ENCODE measurements at places on chromosomes 12 and 14.

- no peak for DNase-seq
Observed at GRCh38 chr12:56387152-56387736, 24.6 kb upstream of the APOF start.

GRCh38 chr14:101461891-101462290 lies 99.4 kb upstream of the DIO3 start:
- no peak for DNase-seq

GRCh38 chr14:39755269-39755878 lies 323.1 kb upstream of the FBXO33 start:
- DNase-seq, result no peak

DNA sequence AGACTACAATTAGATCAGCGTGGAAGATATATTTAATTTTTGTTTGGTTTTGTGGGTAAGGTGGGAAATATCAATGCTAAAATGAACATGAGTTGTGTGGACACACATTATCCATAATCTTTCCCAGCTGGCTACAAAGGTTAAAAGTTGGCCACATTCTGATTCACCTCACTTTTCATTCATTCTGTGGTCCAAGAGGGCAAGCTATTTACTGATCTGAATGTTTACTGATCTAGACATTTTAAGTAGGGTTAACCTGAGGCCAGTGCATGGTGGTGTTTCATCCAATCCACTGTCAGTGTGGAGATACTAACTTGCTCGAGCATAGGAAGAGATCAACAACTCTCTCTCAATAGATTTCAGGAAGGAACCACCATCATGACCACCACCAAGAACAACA lies 71.6 kb downstream of the DCAF5 start:
- no peak for DNase-seq

GRCh38 chr12:13566292-13566691 lies 369.8 kb downstream of the EMP1 start:
- DNase-seq, result no peak

GRCh38 chr12:19398376-19399363 lies 40.6 kb upstream of the AEBP2 start:
- DNase-seq, result no peak

DNA sequence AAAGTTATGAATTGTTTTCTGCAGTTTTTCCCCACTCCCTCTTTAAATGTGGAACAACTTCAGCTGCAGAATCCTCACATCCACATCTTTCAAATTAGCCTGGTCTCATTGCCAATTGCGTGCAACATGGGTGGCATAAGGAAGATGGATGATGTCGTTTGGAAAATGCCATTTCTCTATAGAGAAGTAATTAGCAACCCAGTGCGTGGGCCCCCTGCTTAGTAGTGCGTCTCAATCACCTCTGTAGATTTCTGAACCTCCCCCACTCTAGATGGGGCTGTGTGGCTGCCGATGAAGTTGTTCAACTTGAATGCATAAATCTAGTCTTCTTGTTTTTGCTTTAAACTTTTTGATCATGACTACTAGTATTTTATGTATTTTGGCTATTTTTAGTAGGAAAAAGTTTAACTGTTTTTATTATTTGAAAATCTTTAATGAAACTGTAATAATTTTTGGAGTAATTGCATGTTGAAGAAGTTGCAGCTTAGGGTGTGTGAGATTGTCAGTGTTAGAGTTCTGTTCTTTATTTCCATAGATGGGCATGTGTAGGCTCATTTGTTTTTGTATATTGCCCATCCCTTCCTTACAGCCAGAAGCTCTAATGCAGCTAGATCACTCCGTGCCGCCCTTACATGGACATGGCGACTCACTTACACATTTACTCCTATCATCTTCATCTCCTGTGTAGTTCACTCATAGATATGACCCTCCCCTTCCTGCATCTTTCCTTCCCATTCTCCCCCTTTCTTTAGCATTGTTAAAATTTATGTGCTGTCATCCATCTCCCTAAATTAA lies 358.2 kb downstream of the DIO2 start:
- no peak for DNase-seq

DNA sequence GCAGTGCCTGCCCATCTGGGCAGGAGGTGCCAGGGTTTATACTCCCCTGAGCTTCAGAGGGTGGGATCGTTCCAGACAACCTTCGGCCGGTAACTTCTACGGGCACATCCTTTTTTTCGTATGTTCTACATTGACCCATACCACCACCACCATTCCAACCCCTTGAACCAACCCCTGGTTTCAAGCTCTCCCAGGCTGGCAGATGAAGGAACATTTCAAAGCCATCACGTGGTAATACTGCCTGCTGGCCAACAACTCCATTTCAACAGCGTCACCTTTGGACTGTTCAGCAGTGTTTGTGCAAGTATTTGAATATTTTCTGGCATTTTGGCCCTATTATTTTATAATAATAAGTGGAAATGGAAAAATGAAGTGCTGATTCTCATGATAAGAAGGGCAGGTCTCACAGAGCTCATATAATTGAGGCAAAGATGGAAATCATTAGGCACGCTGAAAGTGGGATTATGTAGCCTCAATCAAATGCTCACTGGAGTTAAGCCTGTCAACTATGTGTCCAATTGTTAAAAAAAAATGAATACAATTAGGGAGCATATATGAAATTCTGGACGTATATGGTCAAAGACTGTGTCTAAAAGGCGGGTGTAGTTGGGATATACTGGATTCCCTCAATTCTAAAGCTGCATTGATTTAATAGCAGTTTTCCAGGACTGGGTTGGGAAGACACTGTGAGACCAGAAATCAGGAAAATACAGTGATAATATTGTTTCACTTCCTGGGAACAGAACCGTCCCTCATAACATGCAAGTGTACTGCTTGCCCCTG lies 162.1 kb downstream of the ZFP36L1 start:
- DNase-seq, result no peak

DNA sequence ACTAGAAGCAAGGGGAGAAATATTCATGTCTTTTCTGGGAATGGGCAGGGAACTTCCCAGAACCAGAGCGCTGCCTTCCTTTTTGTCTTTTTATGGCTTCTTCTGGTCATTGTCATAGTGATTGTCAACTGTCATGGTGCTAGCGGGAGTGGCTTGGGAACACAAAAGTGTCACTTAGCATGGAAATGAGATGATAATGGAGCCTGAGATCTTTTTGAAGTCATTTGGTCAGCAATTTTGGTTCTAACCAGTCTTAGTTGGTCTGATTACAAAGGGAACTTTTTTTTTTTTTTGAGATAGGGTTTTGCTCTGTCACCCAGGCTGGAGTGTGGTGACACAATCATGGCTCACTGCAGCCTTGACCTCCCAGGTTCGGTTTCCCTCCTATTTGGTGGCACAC lies 62.7 kb upstream of the RPH3A start:
- no peak for DNase-seq

DNA sequence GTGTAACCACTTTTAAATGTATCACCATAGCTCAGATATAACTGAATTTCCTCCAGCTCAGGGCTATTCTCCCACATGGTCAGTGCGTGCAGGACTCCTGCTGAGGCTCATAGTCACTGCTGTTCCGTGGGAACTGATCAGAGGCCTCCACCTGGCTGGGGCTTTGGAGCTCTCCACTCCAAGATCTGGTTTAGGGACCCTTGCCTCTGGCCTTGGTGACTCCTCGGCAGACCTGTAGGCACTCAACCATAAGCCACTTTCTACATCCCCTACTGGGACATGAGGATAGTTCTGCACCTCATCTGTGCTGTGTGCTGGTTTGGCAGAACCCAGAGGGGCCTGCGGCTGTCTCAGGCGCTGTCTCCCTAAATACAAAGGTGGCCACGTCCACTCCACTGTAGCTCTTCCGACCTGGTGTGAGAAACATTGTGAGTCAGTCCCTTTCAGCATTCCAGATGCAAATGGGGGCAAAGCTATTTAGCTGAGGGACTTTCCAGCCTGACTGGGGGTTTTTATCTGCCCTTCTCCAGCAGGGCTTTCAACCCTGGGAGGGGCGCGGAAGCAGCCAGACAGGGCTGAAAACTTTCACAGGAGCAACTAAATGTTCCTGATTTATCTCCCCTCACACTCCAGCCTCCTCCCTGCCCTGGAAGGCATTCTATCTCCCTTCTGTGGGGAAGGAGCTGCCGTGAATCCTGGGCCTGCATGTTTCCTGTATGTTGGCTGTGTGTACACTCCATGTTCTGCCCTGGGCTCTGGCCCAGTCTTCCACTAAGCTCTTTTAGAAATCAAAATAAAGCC lies 218.3 kb upstream of the DAAM1 start:
- no peak for DNase-seq

DNA sequence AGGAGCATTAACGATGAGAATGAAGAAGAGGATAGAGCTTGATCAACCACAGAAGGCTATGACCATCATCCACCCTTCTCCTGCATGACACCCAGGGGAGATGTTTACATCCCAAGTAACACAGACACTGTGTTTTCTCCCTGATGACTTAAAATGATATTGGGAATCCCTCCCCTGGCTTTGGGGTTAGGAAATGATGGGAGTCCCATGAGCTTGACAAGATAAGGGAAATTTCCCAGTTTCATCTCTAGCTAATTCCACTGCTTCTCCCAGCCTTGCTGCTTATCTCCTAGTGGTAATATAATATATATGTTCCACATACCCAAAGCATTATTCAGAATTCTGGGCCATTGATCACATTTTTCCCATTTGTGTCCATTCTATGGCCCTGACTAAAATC lies 4.0 kb upstream of the OR6S1 start:
- DNase-seq, result no peak

DNA sequence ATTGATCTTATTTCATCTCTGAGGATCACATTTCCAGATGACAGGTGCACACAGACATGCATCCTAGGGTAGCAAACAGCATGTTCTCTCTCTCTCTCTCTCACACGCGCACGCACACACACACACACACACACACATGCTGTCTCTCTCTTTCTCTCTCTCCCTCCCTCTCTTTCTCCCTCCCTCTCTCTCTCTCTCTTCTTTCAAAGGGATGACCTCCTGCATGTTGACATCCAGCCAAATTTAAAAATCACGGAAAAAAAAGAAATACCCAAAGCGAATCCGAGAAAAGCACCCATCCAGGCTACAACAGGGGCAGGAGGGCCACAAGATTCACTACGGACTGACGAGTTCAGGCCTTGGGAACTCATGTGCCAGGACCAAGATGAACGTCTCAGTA lies 2.3 kb downstream of the KSR2 start:
- no peak for DNase-seq

DNA sequence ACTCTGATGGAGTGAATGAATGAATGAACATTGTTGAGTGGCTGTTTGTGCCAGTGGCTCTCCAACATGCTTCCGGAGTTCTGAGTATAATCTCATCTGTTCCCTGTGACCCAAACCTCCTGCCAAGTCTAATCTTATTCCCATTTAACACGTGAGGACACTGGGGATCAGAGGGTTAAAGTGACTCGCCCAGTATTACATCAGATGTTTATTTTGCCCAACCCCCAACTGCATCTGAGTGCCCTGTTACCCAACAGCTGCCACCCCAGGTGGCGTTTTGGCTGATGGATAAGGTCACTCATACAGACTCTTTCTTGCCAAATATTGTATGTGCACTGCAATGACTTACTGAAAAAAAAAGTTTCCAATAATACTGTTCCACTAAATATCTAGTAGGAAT lies 210.9 kb downstream of the EXOC5 start:
- DNase-seq, result no peak

DNA sequence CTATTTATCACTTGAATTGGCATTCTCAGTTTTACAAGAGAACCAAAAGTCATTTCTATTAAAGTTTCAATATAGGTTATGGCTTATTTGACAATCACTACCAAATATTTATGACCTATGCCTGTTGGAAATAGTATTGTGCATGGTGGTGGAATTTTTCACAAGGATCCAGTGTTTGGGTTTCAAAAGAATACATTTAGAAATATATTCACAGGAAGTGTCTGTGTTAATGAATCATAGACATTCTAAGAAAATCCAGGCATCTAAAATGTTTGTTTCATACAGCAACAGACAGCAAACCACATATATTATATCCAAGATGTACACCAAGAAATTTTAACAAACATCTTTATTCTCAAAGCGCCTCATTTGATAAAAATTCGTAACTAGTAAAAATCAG lies 92.7 kb downstream of the MED13L start:
- no peak for DNase-seq

GRCh38 chr14:76770521-76771436 lies 9.5 kb downstream of the VASH1 start:
- no peak for DNase-seq

GRCh38 chr14:91282954-91283645 lies 38.6 kb upstream of the GPR68 start:
- no peak for DNase-seq

- DNase-seq, result no peak
Observed at GRCh38 chr12:49984476-49985359, 12.0 kb downstream of the AQP6 start.

DNA sequence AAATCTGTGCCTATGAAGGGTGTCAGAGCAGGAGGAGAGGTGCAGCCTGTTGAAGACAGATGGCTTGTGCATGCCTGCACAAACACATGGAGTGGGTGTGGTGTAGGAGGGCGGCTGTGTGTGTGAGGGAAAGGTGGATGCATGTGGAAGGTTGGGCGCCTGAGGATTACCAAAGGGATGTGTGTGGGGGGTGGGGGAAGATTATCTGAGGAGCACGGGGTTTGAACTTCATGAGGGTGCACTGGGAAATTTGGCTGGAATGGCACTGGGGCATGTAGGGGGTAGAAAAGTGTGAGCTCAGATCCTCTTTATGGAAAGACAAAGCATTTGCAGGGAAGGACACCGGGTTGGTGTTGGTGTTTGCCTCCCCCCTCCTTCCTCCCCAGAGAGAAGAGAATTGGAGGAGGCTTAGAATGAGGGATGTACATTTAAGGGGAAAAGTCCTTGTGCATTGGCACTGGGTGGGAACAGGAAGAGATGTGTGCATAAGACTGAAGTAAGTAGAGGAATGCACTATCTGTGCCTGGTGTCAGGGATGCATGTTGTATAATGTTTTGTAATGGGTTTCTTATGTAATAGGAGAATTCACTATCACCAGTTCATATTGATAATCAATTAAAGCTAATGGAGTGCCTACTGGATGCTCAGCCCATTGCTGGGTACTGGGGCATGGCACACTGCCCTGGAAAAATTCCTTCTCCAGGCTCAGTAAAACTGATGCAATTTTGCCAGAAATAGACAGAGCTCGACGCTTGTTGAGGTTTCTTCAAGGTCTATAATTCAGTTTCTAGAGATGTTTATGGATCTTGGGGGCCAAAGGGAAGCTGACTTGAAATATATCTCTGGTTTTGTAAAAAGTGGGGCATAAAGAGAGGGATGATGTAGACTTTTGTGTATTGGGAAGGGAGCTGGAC lies 3.0 kb downstream of the NTF3 start:
- no peak for DNase-seq

GRCh38 chr12:51871126-51871525 lies 16.8 kb upstream of the ANKRD33 start:
- peak; percentile 48 for DNase-seq

GRCh38 chr14:22822016-22822570 lies 6.9 kb upstream of the SLC7A7 start:
- DNase-seq, result no peak

DNA sequence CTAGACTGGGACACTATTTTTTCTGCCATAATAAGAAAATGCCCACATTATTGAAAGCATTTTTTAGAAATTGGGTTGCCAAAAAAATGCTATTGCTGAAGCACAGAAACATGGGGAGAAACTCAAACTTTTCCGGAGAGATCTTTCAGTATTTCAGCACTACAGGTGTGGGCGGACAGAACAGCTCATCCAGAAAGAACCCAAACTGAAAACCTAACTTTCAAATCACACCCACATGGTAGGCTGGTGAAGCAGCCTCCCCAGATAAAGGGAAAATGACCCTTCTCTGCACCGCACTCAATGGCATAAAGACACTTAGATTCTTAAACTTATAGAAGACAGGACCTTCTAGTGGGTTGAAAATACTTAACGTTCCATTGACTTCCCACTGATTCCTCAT lies 62.3 kb upstream of the TMPO start:
- no peak for DNase-seq

All from psoas muscle (tissue), 8 donors.